ENCODE measurements at places on chromosomes 13 and 19.

- no peak for DNase-seq
Observed at GRCh38 chr19:46607448-46607841, 6.3 kb downstream of the CALM3 start.

GRCh38 chr13:39998166-39998565 is 342.7 kb downstream of the COG6 start:
- DNase-seq = no peak

DNA sequence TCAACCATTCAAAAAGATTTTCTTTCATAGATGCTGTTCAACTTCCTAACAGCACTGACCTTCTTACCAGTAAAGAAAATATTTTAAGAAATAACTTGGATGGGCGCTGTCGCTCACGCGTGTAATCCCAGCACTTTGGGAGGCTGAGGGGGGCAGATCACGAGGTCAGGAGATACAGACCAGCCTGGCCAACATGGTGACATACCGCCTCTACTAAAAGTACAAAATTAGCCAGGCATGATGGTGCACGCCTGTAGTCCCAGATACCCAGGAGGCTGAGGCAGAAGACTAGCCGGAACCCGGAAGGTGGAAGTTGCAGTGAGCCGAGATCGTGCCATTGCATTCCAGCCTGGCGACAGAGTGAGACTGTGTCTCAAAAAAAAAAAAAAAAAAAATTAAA is 865.7 kb upstream of the SLC10A2 start:
- DNase-seq = no peak

GRCh38 chr19:447816-448560 is 12.8 kb downstream of the SHC2 start:
- no peak for DNase-seq

GRCh38 chr13:98942485-98942884 is 35.4 kb downstream of the DOCK9 start:
- no peak for DNase-seq

DNA sequence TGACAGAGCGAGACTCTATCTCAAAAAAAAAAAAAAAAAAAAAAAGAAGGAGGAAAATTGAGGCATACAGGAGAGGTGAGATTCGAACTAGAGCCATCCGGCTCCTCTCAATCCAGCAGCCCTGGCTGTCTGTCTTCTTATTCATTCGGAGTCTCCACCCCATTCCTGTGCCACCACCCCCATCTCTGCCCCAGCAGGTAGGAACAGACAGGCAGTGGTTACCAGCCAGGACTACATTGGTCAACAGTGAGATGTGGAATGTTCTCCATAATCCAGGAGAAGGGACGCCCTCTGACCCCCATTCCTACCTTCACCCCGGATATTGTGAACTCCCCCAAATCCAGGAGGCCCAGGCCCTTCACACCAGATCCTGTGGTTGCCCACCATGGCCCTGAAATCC is 6.6 kb upstream of the S1PR2 start:
- no peak for DNase-seq

DNA sequence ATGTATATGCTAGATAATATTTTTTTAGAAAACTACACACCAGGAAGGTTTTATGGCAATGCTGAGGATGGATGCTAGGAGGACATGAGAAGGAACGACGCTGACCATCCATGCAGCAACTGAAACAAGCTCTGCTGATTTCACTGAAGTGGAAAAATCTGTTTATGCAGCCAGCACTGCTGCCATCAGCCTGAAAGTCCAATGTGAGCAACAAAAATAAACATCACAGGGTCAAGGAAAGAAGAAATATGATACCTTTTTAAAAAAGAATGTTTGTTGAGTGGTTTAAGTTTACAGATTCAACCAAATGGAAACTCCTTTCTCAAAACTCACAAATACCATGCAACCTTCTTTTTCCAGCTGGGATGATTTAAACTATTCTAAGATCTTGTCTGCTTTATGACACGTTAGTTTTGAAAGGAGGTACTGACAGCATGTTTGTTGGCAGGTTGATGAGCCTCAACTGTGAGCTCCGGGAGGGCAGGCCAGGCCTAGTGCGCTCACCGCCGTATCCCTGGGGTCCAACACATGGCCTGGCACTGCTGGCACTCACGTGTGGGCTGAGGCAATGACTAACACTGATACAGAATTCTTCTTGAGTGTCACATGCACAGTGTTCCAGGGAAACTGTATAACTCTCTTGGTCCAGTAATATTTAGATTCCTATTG is 46.8 kb downstream of the LATS2 start:
- DNase-seq = no peak

DNA sequence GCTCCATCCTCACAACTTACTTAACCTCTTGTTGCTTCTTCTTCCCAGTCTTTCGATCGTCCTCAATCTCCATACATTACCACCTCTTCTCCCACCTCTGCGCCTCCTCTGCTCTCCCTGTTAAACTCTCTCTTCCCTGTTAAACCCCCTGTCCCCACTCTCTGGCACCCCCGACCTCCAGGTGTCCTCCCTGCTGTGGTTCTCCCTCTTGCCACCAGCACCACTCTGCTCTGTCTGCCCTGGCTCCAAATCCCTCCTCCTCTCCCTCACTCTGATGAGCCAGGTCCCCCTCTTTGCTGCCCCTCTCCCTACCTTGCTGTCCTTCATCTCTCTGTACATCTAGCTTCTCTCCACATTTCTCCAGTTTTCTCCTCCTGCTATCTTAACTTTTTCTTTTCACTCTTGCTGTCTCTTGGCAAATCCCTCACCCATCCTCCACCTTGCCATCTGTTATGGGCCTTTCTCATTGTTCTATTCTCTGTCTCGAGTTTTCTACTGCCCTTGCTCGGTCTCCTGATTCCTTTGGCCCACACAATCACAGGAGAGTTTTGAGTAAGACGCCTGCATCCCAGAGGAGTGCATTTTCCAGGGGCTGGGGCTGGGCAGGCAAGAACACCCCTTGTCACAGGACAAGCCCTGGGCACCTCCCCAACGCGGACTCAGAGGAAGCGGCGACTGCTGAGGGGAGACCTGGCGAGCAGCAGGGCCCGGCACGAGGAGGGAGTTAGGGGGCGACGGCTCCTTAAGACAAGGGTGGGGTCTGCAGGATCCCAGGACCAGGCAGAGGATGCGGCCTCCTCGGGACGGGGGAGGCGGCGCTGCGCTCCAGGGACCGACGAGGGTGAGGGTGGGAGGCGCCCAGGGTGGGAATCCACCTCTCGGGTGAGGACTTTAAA is 21.4 kb upstream of the ERVV-1 start:
- no peak for DNase-seq

DNA sequence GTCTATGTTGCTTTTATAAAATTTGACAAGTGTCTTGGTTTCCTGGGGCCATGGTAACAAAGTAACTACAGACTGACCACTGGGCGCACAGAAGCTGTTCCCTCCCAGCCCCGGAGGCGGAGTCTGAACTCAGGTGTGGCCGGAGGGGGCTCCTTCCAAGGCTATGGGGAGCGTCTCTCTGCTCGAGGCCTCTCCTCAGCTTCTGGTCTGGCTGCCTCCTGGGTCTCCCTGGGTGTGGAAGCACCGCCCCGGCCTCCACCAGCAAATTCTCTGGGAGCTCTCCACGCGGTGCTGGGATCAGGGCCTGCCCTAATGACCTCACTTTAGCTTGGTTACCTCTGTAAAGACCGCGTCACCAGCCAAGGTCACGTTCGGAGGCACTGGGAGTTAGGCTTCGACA is 45.7 kb upstream of the F7 start:
- no peak for DNase-seq

GRCh38 chr13:30906411-30907051 is 460 bp downstream of the MEDAG start:
- no peak for DNase-seq
